Naive thymus-derived CD8-positive, alpha-beta T cell (primary cell): ENCODE measurements at places on chromosomes 11 and 22.

- H3K4me1 ChIP-seq = peaks cover 3% of the 10 kb centered on the region
- no peak overlapping the region for H3K4me3 ChIP-seq
- H3K27me3 ChIP-seq = peaks cover 1% of the 10 kb centered on the region
- no peak for DNase-seq
These were observed 61.1 kb upstream of the PICALM start for GRCh38 chr11:86129740-86130540.

- H3K27me3 ChIP-seq = peaks cover 7% of the 10 kb centered on the region
- H3K4me3 ChIP-seq = no peak overlapping the region
- H3K36me3 ChIP-seq = no peaks in the 10 kb centered on the region
- no peak for DNase-seq
- no peak overlapping the region for H3K27ac ChIP-seq
- no peaks in the 10 kb centered on the region for H3K4me1 ChIP-seq
These were observed 161.6 kb upstream of the SYN3 start for GRCh38 chr22:33219648-33220384.

DNA sequence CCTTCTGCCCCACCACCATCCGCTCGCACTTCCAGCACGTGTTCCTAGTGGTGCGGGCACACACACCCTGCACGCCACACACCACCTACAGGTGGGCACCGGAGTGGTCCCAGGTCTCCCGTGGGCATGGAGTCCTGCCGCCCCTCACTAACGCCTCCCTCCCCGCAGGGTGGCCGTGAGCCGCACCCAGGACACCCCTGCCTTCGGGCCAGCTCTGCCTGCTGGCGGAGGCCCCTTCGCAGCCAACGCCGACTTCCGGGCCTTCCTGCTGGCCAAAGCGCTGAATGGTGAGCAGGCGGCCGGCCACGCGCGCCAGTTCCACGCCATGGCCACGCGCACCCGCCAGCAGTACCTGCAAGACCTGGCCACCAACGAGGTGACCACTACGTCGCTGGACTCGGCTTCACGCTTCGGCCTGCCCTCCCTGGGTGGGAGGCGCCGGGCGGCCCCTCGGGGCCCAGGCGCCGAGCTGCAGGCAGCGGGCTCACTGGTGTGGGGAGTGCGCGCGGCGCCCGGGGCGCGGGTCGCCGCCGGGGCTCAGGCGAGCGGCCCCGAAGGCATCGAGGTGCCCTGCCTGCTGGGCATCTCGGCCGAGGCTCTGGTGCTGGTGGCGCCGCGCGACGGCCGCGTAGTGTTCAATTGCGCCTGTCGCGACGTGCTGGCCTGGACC lies 8.5 kb downstream of the SIPA1 start:
- no peaks in the 10 kb centered on the region for H3K36me3 ChIP-seq
- no peak overlapping the region for H3K4me3 ChIP-seq
- H3K27me3 ChIP-seq = peaks cover 3% of the 10 kb centered on the region

DNA sequence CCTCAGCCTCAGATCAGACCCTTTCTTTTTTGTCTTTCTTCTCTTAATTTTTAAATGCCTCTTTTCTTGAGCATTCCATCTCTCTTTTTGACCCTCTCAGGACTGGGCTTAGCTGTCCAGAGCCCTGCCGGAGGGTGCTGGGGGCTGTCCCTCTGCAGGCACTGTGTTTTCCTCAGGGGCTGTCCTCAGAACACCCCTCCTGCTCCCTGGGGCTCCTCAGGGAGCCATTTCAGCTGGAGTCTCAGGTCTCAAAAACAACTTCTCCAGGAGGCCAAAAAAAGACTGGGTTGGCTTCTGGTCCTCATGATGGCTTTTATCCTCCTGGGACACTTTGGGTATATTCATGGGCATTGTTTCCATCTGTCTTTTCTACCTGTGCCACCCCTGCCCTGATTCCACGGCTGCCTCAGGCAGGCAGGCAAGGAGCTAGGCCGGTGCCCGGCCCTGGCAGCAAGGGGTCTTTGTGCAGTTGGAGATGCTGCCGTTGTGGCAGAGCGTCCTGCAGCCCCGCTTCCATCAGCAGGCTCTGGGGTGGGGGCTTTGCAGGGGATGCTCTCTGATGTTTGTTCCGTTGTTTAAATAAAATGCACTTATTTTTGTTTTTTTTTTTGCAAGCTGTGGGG lies 85.1 kb downstream of the CEP164 start:
- no peaks in the 10 kb centered on the region for H3K4me1 ChIP-seq
- H3K4me3 ChIP-seq = no peak overlapping the region
- H3K36me3 ChIP-seq = no peaks in the 10 kb centered on the region
- H3K27ac ChIP-seq = no peak overlapping the region
- peaks cover 7% of the 10 kb centered on the region for H3K27me3 ChIP-seq

DNA sequence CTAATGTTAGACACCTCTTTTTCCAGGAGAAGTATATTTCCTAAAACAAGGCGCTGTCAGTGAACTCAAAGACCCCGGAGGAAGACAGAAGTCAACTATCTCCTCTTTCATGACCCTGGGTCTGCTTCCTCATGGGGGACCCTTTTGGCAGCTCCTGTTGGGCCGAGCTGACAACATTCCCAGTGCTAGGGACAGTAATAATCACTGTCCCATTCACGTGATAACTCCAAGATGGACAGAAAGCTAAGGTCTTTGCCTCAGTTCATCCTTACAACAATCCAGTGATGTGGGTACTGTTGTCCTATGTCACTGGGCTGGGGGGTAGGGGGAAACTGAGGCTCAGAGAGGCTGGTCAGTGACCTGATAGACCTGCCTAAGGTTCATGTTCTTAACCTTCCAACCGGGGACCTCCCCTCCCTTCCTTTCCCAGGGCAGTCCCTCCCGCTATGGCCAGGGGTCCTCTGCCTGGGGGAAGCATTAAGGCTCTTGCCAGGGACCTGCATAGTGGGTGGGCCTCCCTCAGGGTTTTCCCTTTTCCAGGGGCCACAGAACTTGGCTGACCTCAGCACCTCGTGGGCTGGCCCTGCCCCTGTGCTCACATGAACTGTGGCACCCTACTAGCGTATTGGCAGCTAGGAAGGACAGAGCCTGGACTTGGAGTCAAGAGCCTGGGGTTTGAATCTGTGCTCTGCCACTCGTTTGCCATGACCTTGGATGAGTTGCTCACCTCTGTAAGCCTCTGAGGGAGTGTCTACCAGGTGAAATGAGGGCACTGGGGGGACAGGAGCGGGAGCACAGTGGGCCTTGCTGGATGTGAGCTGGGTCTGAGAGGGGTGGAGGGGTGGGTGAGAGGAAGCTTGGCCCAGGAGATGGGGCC lies 53.6 kb downstream of the LRRC32 start:
- no peak overlapping the region for H3K4me3 ChIP-seq
- H3K36me3 ChIP-seq = no peaks in the 10 kb centered on the region
- no peak for DNase-seq
- H3K27me3 ChIP-seq = no peaks in the 10 kb centered on the region

GRCh38 chr22:33659448-33659847 lies 260.8 kb downstream of the LARGE1 start:
- H3K36me3 ChIP-seq = no peaks in the 10 kb centered on the region
- DNase-seq = no peak
- no peak overlapping the region for H3K4me3 ChIP-seq
- no peaks in the 10 kb centered on the region for H3K4me1 ChIP-seq

DNA sequence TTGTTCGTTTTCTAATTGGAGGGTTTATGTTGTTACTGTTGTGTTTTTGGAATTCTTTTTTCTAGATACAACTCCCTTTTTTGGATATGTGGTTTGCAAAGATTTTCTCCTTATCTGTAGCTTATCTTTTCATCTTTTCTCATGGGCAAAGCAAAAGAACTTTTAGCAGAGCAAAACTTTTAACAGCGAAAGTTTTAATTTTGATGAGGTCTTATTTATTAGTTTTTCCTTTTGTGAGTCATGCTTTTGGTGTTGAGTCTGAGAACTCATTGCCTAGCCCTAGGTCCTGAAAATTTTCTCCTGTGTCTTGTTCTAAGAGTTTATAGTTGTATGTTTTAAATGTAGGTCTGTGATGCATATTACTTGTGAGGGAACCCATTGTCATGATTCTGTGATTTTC lies 99.4 kb downstream of the TEAD1 start:
- no peaks in the 10 kb centered on the region for H3K36me3 ChIP-seq
- no peak for DNase-seq
- no peak overlapping the region for H3K4me3 ChIP-seq
- H3K27ac ChIP-seq = no peak overlapping the region
- peaks cover 7% of the 10 kb centered on the region for H3K27me3 ChIP-seq

GRCh38 chr22:29244785-29245625 lies 22.8 kb downstream of the RHBDD3 start:
- H3K4me1 ChIP-seq = no peaks in the 10 kb centered on the region
- H3K27ac ChIP-seq = no peak overlapping the region
- DNase-seq = no peak
- peaks cover 18% of the 10 kb centered on the region for H3K27me3 ChIP-seq
- no peaks in the 10 kb centered on the region for H3K36me3 ChIP-seq

DNA sequence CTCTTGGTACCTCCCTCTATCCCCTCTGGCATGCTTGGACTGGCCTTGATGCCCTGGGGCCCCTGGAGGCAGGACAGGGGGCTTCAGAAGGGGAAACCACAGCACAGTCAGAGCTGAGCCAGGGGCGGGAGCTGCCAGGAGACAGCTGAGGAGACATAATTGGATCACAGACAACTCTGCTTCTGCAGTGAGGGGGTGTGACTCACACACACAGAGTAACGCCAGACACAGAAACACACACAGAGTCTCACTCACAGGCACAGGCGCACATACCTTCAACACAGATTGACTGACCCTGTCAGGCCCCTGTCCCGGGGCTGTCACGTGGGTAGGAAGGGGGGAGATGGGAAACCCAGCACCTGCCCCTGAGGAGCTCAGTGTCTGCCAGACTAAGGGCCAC lies 20.6 kb downstream of the STARD10 start:
- H3K36me3 ChIP-seq = no peaks in the 10 kb centered on the region
- DNase-seq = no peak
- no peaks in the 10 kb centered on the region for H3K27me3 ChIP-seq
- peaks cover 9% of the 10 kb centered on the region for H3K4me1 ChIP-seq

- no peak overlapping the region for H3K4me3 ChIP-seq
- no peak overlapping the region for H3K27ac ChIP-seq
- no peaks in the 10 kb centered on the region for H3K4me1 ChIP-seq
- H3K27me3 ChIP-seq = no peaks in the 10 kb centered on the region
- H3K36me3 ChIP-seq = peaks cover 33% of the 10 kb centered on the region
These were observed 279.7 kb downstream of the SWAP70 start for GRCh38 chr11:9943386-9944110.

DNA sequence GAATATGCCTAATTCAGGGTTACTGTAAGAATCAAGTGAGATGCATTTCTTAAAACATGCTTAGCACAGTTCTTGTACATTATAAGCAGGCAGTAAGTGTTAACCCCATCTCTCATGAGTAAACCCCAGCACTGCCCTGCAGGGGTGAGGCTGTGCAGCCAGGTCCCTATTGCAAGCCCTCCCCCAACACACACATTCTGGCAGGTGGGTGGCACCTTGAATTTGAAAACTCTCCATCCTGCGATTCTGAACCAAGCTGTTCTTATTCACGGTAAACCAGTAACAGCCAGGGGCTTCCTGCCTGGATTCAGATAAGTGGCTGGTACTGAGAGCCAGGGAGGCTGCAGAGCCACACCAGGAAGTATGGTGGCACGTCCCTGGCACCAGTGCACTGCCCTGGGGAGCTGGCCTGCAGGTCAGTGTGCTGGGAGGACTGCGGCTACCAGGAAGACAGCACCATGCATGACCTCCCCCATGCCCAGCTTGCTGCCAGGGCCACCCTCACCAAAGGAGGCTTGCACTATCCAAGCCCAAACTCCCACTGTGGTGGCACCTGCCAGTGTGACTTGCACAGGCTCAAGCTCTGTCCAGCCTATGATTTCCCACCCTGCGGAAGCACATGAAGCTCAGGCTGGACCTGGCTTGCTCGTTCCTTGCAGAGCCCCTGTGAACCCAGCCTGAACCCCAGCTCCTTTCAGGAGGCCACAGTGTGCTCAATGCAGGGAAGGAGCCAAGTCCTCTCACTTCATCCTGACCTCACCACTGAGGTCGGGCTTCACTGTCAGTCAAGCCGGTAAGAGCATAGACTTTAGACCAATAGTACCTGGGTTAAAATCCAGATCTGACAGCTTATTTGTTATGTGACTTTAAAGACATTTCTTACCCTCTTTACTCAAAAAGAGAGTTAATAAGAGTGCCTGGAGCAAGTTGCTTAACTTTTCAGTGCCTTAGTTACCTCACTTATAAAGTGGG lies 88.1 kb downstream of the MICAL2 start:
- peak overlapping the region; percentile 19 for H3K4me3 ChIP-seq
- peaks cover 64% of the 10 kb centered on the region for H3K4me1 ChIP-seq

DNA sequence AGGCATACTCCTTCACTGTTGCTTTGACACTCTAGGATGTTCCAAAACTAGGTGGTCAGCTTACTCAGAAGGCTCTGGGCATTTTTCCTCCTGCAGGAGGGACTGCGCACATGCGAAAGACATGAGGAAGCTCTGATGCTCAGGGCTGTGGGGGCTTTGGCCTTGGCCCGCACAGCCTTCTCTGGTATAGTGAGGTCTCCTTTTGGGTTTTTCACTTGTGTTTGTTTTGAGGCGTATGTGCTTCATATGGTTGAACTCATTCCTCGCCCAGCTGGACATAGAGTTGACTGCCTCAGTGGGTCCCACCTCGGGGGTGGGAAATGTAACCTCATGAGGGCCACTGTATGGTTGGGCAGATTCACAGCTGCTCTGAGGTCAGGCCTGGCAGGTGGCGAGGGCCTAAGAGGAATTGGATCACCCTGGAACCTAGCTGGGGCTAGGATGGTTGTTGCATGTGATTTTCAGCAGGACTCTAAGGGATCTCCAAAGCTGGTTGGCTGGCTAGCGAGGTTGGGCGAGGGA lies 63.7 kb downstream of the PTPRJ start:
- peak overlapping the region; percentile 85 for H3K27ac ChIP-seq
- H3K27me3 ChIP-seq = no peaks in the 10 kb centered on the region

DNA sequence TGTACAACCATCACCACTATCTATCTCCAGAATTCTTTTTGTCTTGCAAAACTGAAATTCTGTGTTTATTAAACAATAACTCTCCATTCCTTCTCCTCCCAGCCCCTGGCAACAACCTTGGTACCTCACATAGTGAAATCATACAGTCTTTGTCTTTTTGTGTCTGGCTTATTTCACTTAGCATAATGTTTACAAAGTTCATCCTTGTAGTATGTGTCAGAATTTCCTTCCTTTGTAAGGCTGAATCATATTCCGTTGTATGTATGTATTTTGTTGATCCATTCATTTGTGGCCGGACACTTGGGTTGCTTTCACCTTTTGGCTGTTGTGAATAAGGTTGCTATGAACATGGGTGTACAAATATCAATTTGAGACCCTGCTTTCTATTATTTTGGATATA lies 243.7 kb upstream of the TBCEL start:
- H3K27me3 ChIP-seq = peaks cover 22% of the 10 kb centered on the region
- H3K36me3 ChIP-seq = no peaks in the 10 kb centered on the region
- H3K27ac ChIP-seq = no peak overlapping the region
- DNase-seq = no peak
- H3K4me1 ChIP-seq = no peaks in the 10 kb centered on the region

- no peak overlapping the region for H3K27ac ChIP-seq
- no peaks in the 10 kb centered on the region for H3K4me1 ChIP-seq
- H3K4me3 ChIP-seq = no peak overlapping the region
- H3K27me3 ChIP-seq = peaks cover 2% of the 10 kb centered on the region
- no peak for DNase-seq
These were observed 135.0 kb upstream of the RCN1 start for GRCh38 chr11:31955838-31956237.

DNA sequence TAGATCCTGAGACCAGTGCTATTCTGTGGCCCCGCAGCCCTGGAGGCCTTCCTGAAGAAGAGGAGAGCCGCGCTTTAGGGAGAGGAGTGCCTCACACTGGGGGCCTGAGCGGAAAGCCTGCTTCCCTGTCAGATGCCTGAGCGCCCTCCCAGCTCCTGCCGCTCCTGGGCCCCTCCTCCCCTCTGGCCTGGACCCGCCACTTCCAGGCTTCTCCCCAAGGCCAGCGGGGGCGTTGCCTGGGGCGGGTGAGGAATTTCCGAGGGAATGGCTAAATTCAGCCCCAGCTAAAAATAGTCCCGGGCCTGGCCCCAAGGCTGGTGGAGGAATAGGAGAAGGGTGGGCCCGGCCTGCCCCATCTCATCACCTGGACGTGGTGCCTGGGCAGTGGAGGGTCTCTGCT lies 15.4 kb downstream of the ARHGEF17 start:
- H3K36me3 ChIP-seq = no peaks in the 10 kb centered on the region
- no peak overlapping the region for H3K27ac ChIP-seq
- H3K27me3 ChIP-seq = no peaks in the 10 kb centered on the region
